ENCODE measurements at places on chromosomes 3 and 15. TPM values are rescaled to one million over a fixed set of nuclear protein-coding genes. Genes with fewer than 3 reads are reported as not detected.

DNA sequence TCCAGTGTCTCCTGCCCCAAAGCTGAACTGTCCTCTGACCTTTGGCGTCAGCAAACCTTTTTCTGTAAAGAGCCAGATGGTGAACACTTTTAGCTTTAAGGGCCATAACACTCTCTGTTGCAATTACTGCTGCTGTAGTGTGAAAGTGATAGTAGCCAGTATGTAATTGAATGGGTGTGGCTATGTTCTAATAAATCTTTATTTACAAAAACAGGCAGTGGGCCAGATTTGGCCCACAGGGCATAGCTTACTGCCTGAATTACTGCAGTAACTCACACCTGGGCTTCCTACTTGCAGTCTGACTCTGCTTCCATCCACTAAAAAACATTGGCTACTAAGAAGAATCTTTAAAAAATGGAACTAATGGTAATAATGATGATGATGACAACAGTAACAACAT is 68.0 kb upstream of the SLC6A11 start:
- no peak for DNase-seq

GRCh38 chr15:71186267-71186666 is 71.0 kb downstream of the THSD4 start:
- no peak for DNase-seq

The GP5 gene
- not detected for total RNA-seq

- DNase-seq = no peak
These were observed 97.3 kb downstream of the XXYLT1 start for GRCh38 chr3:195173657-195174056.

The FANCD2OS gene
- not detected for total RNA-seq

GRCh38 chr3:168847291-168847883 is 751.7 kb upstream of the GOLIM4 start:
- DNase-seq = peak; percentile 45

The LMAN1L gene
- not detected for total RNA-seq

GRCh38 chr3:118577055-118577777 is 457.4 kb downstream of the IGSF11 start:
- peak; percentile 55 for DNase-seq

DNA sequence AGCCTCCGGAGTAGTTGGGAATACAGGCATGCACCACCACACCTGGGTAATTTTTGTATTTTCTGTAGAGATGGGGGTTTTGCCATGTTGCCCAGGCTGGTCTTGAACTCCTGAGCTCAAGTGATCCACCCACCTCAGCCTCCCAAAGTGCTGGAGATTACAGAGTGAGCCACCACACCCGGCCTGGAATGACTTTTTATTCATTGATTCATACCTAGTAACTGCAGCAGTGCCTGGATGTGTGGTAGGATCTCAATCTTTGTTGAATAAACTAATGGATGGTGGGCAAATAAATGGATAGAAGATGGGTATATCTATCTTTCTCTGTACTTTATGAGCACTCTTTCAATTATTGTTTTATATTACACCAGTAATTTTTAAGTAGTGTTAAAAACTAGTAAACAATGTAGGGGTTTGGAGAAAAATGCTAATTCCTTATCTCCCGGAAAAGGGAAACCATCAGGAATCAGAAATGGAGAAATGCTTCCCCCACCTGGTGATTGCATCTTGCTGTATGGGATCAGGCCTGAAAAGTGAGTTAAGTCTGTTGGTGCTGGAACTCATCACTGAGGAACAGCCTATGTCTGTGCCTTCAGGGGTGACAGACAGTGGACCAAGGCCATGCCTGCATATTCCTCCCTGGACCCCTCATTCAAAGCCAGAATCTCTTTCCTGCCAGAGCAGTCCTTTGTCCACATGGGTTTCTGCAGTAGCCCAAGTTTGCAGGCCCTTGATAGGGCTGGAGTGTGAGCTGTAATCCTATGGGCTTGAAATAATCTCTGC is 161.0 kb upstream of the CTDSPL start:
- DNase-seq = no peak

GRCh38 chr3:124202754-124203153 is 210.8 kb upstream of the ROPN1 start:
- DNase-seq = no peak

DNA sequence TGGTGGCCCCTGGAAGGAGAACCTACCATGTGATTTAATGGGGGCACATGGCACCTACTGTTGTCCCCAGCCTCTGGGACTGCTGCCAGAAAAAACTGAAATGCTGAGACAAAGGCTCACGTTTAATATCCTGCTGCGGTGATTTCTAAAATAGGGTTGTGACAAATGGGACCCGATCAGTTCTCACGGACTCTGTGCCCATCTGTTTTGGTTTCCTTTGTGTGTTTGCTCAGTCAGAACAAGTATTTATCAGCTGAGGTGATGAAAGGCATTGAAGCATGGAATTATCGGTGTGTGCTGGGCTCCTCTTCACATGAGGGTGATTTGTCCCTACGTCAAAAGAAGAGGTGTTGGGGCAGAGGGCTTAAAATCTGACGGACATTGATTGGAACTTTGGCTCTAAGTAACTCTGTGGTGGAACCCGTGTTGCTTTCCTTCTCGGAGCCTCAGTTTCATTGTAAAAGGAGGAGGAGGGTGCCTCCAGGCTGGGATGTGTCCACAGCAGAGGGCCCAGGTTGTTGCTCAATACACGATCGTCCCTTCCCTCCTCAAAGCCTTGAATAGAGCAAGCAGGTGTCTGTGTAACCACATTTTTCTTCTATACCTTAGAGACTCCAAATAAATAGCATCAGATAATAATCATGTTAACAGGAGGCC is 283.3 kb upstream of the RGMA start:
- DNase-seq = no peak

The SCAANT1 gene
- not detected for total RNA-seq

DNA sequence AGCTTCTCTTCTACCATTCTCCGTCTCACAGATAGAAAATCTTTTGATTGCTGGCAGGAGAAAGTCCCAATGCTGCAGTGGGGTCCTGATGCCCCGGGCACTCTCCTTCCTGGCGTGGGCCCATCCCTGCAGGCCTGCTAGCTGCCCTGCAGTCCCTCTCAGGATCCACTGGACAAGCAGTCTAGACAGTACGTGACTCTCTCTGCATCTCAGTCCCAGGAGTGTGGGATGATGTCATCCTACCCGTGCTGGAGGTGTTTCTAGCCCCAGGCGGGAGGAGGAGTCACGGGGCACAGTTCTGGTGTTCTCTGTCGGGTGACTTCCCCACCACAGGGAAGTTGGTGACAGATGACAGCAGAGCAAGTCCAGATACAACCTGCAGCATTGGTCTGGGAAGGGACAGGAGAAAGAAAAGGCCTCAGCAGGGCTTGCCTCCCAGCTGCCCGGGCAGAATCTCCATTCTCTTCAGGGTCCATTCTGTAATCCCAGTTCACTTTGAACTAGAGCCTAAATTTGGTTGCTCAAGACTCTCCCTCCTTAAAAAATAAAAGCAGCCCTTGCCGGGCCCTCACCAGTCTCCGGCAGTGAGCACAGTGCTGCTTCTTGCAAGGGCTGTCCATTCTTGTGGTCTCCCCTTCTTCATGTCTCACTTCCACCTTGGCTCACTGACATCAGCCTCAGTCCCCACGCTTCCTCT is 30.6 kb downstream of the SLC28A1 start:
- DNase-seq = peak; percentile 98

The SEMA3B gene
- total RNA-seq = 22.5 TPM

The CNBP gene
- 375 TPM for total RNA-seq

DNA sequence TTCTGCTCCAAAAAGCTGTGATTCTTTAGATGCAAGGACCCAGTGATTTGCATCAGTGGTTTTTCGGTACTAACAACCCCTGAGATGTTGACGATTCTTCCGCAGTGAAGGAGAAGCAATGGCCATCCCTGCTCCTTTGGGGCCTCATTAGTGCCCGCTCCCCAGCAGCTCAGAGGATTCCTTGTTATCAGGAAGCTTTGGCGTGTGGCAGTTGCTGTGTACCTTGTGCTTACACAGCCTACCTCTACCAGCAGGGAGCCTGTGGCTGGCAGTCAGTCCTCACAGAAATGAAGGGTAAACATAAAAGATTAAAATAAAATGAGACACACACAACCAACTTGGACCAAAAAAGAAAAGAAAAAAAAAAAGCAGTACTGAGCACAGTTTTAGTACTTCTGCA is 55.2 kb downstream of the CNTN3 start:
- DNase-seq = no peak

GRCh38 chr15:31237043-31237324 is 89.7 kb upstream of the KLF13 start:
- DNase-seq = no peak

DNA sequence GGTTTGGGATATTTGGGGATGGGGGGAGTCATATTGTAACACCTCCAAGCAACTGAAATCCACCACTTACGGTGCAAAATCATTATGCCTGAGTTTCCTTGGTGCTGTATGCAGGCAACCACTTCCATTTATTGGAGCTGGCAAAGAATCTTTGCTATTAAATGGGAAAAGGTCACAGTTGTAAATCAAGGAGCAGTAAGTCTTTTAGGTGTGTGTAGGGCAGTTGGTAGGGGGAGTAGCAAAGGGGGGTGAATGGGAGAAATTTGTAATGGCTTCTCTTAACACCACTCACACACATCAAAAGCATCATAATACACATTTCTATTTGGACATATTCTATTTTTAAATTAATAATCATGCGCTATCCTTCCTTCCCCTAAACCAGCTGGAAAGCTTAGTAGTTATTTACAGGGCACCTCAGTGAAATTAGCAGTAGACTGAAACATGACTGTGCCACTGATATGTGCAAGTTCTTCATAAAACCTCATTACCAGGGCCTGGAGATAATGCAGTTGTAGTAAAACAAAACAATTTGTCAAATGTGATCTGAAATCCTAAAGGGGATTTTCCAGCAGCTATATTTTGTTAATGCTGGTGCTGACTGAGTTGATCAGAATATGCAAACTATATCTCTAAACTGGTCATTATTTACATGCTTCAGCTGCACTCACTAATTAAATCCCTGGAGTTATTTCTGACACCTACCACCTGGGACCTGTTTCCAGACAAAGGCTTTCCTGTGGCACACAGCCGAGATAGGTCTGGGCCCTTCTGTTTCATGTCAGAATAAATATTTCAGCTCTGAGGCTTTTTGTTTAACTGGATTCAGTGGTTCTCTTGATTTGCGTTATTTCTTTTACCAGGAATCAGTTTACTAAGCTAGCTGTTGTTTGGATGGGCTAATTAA is 90.1 kb downstream of the B3GALNT1 start:
- DNase-seq = no peak

- no peak for DNase-seq
These were observed 73.2 kb downstream of the TLE3 start for GRCh38 chr15:70024521-70024920.

DNA sequence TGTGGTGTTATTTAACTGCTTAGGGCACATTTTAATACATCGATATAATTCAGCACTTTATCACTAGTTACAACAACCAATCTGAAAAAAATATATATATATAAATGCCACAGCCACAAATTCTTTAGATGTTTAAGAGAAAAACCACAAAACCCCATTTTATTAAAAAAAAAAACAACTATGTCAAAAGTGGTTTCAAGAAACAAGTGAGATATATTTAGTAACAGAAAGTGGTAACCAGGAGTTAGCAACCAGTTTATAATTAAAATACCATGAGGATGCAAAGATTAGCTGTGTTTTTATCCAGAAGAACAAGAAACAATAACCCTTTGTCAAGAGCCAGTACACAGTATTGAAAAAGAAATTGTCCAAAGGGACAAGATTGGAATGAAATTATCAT is 14.8 kb upstream of the DIPK2A start:
- DNase-seq = no peak

GRCh38 chr3:12624056-12624455 is 39.9 kb downstream of the RAF1 start:
- DNase-seq = no peak

- DNase-seq = peak; percentile 61
These were observed 8.1 kb downstream of the NKTR start for GRCh38 chr3:42608581-42608980.

The DUSP7 gene
- 14.0 TPM for total RNA-seq

GRCh38 chr3:110815008-110815583 is 256.5 kb upstream of the NECTIN3 start:
- peak; percentile 95 for DNase-seq

Data from M059J (cell line).